ENCODE measurements at places on chromosomes 3 and 15.

GRCh38 chr3:127134887-127135240 lies 58.1 kb upstream of the PRR23E start:
- no peak for DNase-seq

GRCh38 chr3:108406661-108407206 lies 103.7 kb downstream of the MYH15 start:
- DNase-seq = peak; percentile 26

DNA sequence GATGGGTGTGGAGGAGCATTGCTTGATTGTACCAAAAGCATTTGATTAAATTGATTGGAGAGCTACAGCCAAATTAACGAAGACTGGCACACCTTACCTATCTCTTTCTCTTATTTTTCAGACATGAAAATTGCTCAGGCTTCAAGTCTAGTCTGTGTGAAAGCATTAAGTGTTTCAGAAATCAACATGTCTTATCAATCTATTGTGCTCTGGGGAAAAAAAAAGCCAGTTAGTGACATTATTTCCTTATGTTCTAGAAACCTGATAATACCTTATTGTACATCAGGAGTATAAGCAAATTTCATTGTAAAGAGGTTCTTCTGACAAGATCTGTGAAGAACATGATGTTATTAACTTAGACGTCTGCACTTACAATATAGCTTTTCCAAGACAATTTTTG lies 465.2 kb downstream of the IL5RA start:
- no peak for DNase-seq

DNA sequence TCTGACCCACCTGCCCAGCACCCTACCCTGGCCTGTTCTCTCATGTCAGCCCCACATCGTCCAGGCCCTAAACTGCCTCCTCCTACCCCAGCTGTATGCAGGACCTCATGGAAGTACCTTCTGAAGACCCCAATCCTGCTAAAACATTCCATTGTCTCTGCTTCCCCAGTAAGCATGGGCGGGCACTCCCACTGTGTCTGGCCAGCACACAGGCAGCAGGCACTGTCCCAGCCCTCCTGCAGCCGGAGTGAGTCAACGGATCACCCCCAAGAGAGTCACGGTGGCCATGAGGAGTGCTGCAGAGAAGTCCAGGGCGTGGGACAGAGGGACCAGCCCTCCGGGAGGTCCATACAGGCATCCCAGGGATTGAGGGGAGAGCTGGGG lies 36.4 kb upstream of the SLCO2A1 start:
- no peak for DNase-seq

DNA sequence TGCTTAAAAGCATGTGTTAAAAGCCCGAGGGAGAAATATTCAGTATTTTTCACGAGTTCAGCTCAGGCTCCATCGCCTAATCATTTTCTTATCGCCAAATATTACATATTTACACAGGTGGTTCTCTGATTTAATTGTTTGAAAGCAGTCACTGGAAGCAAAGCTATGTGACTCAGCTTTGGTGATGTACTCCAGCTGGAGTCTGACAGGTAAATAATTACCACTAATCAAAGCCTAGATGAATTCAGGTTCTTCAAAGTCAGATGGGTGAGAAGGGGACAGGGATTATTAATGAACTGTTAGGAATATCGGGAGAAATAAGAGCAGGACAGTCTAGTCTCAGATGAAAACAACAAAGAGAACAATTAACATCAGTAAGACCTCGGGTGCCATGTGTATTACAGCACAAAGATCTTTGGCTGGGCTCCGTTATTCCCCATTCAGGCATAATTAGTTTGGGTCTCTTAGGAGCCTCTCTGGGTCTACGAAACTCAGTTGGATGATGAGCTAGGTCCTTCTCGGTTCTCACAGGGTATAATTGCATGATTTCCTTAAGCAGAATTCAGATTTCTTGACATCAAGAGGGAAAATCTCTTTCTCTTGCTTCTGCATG lies 331.7 kb upstream of the ADAMTS9 start:
- DNase-seq = no peak

GRCh38 chr3:7112523-7113056 lies 251.7 kb downstream of the GRM7 start:
- DNase-seq = no peak

DNA sequence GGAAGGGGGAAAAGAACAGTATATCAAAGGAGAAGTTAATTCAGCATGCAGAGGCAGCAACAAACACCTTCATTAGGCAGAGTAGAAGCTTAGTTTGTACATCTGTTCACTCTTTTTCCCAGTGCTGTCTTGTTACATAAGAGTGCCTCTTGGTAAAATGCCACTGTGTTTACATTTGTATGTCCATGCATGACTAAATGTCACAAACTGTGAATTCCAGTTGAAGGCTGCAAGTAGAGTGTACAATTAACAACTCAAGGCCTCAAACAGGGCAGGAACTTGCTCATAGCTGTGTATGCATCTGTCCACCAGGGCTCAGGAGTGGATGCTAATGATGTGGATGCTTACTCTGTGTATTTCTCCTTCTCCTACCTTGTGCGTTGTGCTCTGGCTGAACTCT lies 214.2 kb upstream of the TPM1 start:
- DNase-seq = no peak

DNA sequence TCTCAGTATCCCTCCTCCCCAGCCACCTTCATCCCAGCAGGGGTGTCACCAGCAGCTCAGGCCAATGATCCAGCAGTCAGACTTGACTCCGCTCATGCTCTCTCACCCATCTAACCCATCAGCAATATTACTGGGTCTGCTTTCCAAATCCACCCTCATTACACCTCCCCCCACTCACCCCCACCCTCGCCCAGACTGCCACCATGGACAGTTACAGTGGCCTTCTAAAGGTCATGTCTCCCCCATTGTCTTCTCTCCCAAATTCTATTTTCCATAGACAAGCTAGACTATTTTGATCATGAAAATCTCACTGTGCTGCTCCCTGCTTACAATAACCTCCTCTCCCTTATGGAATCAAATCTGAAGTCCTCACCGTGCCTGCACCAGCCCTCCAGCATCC lies 156.0 kb downstream of the TJP1 start:
- no peak for DNase-seq

DNA sequence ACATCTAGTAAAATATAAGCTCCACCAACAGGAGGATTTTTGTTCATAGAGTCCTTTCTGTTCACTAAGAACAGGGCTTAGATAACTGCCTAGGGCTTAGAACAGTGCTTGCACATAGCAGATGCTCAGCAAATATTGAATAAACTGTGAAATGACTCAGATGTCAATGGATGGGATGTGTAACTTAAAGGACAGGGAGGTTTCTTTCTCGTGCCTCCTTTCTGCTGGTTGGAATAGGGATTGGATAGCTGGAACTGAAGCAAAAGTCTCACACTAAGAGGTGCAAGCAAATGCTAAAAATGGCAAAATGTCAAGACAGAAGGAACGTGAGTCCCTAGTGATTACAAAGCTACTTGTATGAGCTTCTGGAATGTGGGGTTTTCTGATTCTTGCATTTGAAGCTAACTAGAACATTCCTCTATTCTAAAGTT lies 392.8 kb upstream of the WNT5A start:
- DNase-seq = no peak

GRCh38 chr15:70504299-70504951 lies 258.9 kb downstream of the UACA start:
- DNase-seq = no peak

DNA sequence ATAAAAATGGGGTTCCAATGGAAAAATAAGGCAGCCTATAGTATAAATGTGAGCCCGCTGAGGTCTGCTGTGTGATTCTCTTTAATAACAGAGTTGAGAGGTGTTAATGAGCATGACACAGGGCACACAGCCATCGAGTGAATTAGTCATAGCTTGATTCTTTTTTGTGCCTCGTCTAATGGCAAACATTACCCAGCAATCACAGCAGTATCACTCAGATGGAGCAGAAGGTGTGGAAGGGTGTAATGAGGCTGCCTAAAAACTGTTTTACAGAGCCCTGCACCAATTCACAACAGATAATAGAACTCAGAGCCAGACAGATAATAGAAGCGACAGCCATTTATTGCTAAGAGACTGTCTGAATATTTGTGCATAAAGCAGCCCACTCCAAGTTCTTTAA lies 178.6 kb upstream of the TPRG1 start:
- no peak for DNase-seq

DNA sequence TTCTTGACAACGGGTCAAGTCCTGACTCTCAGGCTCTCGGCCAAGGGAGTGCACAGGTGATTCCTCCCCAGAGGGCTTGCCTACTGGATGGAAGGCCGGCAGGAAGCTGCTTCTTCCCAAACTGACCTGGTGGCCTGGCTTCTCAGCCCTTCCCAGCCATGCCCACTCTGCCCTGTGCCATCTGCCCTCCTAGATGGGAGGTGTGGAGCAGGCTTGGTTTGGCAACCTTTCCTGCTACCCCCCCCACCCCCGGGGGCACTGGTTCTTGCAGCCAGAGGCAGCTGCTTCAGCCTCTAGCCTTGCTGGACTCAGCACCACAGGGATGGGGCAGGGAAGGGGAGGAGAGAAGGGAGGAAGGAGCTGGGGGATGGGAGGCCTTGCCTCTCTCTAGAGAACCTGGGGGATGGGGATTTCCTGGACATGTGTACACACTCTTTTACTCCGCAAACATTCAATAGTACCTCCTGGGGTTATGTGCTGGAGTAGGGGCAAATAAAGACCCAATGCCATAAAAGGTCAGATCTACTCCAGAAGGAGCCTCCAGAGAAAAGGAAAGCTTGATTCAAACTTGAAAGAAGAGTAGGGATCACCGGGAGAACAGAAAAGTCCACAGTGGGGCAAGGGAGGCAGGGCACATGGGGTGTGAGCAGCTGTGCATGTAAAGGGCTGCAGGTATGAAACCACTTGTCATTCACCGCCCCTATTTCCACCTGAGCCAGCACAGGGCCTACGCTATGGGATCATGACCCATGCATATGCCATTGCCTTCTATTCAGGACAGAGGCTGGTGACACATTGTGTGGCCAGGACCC lies 4.2 kb upstream of the DAPK2 start:
- no peak for DNase-seq

GRCh38 chr3:177830411-177830849 lies 633.1 kb upstream of the TBL1XR1 start:
- DNase-seq = no peak

DNA sequence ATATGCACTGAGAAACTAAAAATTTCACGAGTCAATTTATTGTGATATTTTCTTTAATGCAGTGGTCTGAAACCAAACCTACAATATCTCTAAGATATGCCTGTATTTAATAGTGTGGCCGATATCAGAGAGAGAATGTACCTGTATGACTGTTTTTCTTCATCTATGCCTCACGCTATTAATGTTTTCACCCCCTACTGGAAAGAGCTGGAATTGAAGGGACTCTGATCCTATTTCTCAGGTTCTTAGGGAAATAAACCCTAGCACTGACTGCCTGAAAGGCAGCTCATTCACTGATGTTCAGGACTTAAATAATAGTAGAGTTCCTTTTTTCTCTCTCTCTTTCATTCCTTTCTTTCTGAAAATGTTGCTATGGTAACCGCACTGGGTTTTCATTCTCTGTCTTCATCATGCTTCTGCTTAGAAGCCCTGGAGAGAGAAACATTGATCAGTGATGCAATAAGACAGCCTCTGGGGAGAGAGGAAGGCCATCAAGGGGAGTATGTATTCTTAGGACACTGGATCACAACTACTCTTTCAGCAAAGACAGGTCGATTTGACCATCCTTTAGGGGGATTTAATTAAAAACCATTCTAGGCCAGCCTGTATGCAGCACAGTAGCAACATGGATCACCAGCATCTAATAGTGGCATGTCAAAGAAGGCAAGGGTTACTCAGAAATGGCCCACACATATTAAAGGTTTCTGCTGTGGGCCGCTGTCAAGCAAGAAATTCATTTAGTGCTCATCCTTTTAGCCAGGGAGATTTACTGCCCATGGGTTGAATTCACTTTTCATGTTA lies 1135.7 kb downstream of the IGSF11 start:
- no peak for DNase-seq

DNA sequence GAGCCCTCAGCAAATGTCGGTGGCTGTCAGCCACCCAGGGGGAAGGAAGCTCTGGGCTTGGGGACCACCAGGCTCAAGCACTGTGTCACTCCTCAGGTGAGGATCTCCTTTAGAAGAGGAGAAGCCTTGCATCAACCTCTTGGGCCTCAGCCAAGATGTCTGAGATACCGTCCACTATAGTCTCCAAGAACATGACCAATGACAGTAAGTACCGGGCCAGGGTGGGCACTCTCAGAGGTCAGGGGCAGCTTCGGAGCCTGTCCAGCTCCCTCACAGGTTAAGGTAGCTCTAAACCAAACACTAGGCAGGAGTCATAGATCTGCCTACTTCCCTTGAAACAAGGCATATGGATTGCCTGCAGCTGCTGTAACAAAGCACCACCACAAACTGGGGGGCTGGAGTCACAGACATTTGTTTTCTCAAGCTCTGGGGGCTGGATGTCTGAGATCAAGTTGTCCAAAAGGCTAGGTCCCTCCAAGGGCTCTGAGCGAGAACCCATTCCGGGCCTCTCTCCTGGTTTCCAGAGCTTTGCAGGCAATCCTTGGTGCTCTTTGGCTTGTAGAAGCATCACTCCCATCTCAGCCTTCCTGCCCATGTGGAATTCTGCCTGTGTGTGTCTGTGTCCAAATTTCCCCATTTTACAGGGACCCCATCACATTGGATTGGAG lies 1.3 kb downstream of the CFAP100 start:
- no peak for DNase-seq

GRCh38 chr3:138467931-138468330 lies 33.5 kb downstream of the ESYT3 start:
- no peak for DNase-seq

GRCh38 chr3:171778493-171778892 lies 31.8 kb downstream of the PLD1 start:
- no peak for DNase-seq

GRCh38 chr3:111979434-111980038 lies 710 bp downstream of the ABHD10 start:
- DNase-seq = no peak

DNA sequence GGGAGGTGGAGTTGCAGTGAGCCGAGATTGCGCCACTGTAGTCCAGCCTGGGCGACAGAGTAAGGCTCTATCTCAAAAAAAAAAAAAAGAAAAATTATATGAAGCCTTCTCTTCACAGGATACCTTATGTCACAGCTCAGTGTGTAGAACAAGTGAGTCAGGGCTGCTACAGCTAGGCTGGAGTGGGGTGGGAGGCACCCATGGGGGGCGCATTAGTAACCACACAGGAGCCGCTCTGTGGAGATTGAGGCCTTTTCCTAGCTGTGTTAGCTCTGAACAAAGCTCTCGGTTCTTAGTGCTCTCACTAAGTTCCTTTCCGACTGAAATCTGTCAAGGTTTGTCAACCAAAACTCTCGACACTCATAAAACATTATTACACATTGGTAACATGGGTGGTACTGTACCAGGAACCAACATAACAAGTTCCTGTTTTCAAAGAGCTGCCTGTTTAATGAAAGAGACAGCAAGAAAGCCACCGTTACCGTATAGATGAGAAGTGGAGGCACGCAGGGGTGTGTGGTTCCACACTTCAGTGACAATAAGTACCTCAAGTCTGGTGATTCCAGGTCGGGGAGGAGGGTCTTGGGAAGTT lies 4.5 kb downstream of the LRRC31 start:
- DNase-seq = no peak

Data from activated CD4-positive, alpha-beta T cell treated with anti-CD3 and anti-CD28 coated beads for 24 hours (primary cell).